ENCODE measurements at places on chromosomes 12 and 14. TPM values are rescaled to one million over a fixed set of nuclear protein-coding genes. Genes with fewer than 3 reads are reported as not detected.

Gene LHX5
- not detected for total RNA-seq

Gene SLC35E3
- total RNA-seq, result 7.3 TPM

Gene CLEC9A
- not detected for total RNA-seq

Gene FAM181A
- not detected for total RNA-seq

Gene TPPP2
- not detected for total RNA-seq

Gene ERP27
- total RNA-seq, result not detected

Gene NELL2
- total RNA-seq, result not detected

Gene KRT6C
- total RNA-seq, result 0.19 TPM

Measured in MCF 10A (cell line).